ENCODE measurements at places on chromosomes 4 and X. TPM values are rescaled to one million over a fixed set of nuclear protein-coding genes. Genes with fewer than 3 reads are reported as not detected.

Gene ZNF157
- not detected for total RNA-seq

Gene AMBN
- not detected for total RNA-seq

Gene SSX2B
- not detected for total RNA-seq

Gene HAND2
- 1.7 TPM for total RNA-seq

Gene TACR3
- total RNA-seq = not detected

Gene SLC10A7
- total RNA-seq = 5.8 TPM

Gene ATP1B4
- total RNA-seq = not detected

Gene HELT
- not detected for total RNA-seq

Gene GDPD2
- not detected for total RNA-seq

Gene F8A3
- total RNA-seq = 1.3 TPM

Gene RPS6KA6
- total RNA-seq = 0.19 TPM

Gene SPANXD
- total RNA-seq = not detected

Gene PWWP3B
- total RNA-seq = not detected

Gene CXorf65
- total RNA-seq = not detected

Gene REST
- total RNA-seq = 32.5 TPM

Gene VAMP7
- total RNA-seq = 32.4 TPM

Gene SASH3
- not detected for total RNA-seq

Gene TRIML2
- not detected for total RNA-seq

Gene TENT5D
- not detected for total RNA-seq

Gene TLR10
- total RNA-seq = not detected

Gene SUPT20HL1
- total RNA-seq = not detected
